ENCODE measurements at places on chromosomes 4 and X.

DNA sequence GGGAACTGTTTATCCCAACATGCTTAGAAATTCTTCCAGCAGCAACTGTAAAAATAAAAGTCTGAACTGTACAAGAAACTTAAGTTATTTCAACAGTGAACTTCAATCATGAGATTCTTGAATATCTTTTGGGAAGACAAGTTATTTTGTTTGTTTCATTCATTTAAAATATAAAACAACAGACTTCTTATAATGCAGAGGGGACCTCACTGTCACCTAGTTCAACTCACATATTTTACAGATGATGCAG is 14.9 kb downstream of the FAM9C start:
- no peak for DNase-seq

GRCh38 chr4:21986307-21986706 is 37.7 kb upstream of the KCNIP4 start:
- DNase-seq: no peak

GRCh38 chr4:38601244-38601915 is 62.6 kb upstream of the KLF3 start:
- no peak for DNase-seq

GRCh38 chr4:119020158-119020557 is 115.5 kb upstream of the MYOZ2 start:
- DNase-seq: no peak

- no peak for DNase-seq
These were observed 49.7 kb upstream of the NPNT start for GRCh38 chr4:105845559-105845958.

GRCh38 chr4:48370260-48371134 is 29.2 kb downstream of the SLAIN2 start:
- no peak for DNase-seq

DNA sequence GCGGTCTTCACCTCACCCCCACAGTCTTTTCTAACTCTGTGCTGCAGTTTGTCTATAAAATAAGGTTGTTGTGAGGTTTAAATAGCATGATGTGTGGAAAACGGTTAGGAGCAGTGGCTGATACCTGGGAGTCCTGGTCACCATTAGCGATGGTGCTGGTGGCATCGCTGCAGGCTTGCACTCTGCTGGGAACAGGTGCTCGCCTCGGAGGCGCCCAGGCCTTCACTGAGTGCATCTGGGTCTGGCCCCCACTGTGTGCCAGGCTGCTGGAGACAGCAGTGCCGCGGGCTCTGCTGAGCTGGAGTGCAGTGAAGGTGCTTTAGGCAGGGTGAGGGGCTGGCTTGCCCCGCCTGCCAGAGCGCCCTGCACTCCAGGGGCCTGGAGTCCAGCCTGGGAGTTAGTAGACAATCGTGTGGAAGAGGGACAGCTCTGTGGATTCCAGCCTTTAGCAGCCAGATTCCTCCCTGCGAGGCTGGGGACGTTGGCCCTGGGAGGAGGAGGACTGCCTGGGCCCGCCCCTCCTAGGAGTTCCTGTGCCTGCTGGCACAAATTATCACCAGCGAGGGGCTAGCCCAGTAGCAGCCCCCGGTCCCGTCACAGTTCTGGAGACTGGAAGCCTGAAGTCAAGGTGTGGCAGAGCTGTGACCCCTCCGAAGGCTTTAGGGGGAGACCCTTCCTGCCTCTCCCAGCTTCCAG is 7.3 kb downstream of the RGS12 start:
- DNase-seq: no peak

GRCh38 chrX:2828959-2829411 is 255 bp downstream of the GYG2 start:
- DNase-seq: no peak

DNA sequence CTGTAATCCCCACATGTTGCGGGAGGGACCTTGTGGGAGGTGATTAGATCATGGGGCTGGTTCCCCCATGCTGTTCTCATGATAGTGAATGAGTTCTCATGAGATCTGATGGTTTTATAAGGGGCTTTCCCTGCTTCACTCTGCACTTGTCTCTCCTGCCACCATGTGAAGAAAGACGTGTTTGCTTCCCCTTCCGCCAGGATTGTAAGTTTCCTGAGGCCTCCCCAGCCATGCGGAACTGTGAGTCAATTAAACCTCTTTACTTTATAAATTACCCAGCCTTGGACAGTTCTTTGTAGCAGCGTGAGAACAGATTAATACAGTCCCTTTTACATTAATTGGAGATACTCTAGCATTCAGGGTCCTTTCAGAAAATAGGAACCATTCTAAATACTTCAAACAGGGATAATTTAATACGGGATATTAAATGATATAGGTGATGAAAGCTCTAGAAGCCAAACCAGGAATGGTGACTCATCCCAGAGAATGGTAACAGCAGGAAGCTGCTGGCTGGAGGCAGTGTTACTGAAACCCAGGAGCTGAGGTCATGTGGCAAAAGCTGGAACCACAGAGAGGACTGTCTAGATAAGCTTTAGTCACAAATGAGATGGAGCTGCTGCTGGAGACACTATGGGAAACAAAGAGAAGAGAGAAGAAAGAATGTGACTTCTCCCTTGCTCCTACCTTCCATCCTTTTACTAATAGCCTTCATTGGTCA is 57.3 kb downstream of the GSTCD start:
- DNase-seq: peak; percentile 7

DNA sequence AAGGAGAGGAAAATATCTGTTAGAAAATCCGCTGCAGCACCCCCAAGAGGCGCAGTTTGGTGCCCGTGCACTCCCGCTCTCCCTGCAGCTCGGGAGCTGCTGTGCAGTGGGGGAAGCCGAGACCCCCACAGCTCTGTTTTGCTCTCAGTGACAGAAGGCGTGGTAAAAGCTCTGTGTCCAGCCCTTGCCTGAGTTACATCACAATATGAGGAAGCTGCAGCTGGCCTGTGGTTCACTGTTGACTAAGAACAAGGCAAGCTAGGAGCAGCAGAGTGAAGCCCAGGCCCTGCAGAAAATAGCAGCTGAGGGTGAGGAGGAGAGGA is 88.5 kb upstream of the ADRA2C start:
- no peak for DNase-seq

- DNase-seq: no peak
These were observed 14.6 kb downstream of the HDX start for GRCh38 chrX:84487365-84488353.

- no peak for DNase-seq
These were observed 11.6 kb downstream of the CXCL13 start for GRCh38 chr4:77617203-77617602.

GRCh38 chrX:18966624-18967023 is 17.3 kb downstream of the PHKA2 start:
- DNase-seq: no peak

DNA sequence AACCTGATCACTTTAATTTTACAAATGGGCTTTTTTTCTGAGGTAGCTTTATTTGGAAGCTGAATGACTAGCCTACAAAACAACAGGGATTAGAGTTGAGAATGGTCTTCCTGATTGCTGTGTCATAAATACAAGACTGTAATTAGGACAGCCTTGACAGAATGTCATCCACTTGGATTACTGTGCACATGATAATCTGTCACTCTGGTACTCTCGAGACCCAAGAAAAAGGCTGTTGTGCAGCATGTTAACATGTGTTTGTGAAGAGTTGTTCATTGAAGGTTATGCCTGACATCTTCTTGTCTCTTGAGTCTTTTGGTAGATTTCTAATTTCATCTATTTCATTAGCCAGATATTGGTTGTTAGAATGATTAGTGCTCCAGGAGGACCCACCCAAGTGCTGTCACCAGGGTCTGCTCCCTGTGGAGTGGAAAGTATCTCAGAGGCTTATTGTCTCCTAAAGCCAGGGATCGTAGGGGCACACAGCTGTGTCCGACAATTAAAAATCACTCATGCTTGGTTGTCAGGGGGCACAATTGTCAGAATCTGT is 212.2 kb upstream of the GPRIN3 start:
- no peak for DNase-seq

DNA sequence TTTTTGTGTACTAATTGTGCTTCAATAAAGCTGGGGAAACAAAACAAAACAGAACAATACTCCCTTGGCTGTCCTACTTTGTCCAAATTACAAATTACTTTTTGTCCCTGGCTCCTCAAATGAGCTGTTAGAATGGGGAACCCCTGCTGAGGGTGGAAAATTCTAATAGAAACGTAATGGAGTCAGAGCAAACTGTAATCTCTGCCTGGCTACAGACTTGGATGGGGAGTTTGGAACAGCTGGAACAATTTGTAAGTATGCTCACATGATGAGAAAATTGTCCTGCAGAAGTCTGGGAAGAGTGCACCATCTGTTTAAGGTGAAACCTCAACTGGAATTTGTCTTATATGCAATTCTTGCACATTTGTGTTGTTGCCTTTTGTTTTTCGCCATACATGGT is 364.4 kb upstream of the CLNK start:
- DNase-seq: no peak

DNA sequence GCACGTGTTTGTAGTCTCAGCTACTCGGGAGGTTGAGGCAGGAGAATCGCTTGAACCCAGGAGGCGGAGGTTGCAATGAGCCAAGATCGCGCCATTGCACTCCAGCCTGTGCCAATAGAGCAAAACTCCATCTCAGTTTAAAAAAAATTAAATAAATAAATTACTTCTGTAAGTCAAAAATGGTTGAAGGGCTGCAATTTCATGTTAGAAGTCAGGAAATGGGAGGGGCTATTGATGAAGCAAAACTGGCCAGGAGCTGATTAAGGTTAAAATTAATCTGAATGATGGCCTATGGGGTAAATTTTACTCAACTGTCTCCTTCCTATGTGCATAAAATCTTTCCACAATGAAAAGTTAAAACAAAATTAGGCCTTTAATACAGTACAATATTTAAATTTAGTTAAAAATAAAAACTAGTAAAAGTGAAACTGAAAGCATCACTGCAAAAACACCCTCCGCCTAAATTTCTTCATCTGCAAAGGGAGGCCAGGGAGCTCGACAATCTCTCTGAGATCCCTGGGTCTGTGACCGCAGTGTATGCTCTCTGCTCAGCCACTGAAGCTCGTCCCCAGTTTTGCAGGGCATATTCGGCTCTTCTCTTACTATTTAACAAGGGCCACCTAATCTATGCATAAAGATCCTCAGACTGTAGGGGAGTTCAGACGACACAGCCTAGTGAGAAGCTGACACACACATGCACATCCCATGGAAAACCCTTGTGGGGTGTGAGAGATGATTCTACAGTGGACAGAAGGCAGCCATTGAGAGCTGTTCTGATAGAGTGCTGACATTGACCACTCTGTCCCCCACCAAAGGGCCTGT is 57.2 kb downstream of the IRF2 start:
- DNase-seq: no peak

DNA sequence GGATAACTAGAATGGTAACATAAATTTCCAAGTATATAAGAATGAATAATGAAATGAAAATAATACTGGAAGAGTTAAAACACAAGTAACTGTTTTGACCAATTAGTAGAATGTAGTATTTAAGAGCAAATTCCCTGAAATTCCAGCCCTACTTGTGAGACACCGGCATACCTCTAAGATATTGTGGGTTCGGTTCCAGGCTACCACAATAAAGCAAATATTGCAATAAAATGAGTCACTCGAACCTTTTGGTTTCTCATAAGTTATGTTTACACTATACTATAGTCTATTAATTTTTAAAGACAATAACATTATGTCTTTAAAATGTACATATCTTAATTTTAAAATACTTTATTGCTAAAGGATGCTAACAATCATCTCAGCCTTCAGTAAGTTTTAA is 15.2 kb upstream of the IQCM start:
- no peak for DNase-seq

DNA sequence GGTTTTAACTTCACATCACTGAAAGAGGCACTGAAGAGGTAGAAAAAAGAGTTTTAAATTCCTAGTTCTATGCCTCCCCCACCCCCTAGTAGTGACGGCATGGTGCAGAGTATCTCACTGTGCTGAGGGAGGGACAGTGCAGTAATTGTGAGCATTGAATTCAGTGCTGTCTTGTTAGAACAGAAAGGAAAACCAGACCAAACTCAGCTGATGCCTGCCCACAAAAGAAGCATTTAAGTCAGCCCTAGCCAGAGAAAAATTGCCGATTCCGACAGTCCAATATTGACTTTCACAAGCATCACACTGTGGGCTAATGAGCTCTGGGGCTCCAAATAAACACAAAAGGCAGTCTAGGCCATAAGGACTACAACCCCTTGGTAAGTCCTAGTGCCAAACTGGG is 417.7 kb downstream of the AR start:
- DNase-seq: no peak

DNA sequence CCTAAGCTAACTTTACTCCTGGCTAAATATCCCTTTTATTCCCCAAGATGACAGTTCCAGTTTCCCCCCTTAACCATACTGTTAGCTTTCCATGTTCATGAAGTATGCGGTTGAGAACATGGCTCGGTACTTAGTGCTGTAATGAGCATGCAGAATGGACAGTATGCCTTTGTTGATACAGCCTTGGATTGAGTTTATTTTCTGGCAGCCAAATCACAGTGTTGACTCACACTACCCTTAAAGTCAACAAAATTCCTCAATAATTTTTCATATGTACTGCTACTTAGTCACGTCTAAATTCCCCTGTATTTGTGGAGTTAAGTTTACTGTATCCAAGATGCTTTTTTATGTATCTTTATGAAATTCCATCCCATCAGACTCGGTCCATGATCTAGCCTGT is 1.4 kb upstream of the VEGFC start:
- DNase-seq: no peak

DNA sequence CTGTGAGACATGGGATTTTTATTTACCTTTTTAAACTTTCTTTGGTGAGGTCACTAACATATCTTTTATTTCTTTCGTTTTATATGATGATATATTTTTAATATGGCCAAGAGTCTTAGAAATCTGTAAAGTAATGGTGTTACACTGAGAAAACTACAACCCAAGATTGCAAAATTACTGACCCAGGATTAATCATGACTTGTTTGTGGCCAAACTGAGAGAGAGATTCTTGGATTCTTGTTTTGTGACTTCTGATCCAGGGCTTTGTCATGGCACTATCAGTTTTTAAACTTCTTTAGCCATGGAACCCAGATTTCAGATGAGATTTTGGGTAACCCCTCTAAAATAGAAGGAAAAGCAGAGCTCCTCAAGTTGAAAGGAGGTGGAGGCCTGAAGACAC is 42.0 kb downstream of the SGMS2 start:
- no peak for DNase-seq

- DNase-seq: no peak
These were observed 43.5 kb downstream of the PRKX start for GRCh38 chrX:3669841-3670475.

- no peak for DNase-seq
These were observed 20.9 kb downstream of the MAPK10 start for GRCh38 chr4:86338989-86339388.

DNA sequence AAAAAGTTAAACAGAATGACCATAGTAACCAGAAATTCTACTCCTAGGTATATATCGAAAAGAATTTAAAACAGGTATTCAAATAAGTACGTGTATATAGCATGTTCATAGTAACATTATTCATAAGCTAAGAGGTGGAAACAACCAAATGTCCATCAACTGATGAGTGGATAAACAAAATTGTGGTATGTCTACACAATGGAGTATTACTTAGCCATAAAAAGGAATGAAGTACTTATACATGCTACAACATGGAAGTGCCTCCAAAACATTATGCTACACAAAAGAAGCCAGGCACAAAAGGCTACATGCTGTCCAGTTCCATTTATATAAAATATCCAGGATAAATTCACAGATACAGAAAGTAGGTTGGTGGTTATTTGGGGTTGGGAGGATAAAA is 76.5 kb downstream of the CD99L2 start:
- no peak for DNase-seq

- DNase-seq: no peak
These were observed 1286.6 kb downstream of the FSTL5 start for GRCh38 chr4:160877087-160877790.

GRCh38 chrX:139920316-139920715 is 12.5 kb downstream of the ATP11C start:
- no peak for DNase-seq

- no peak for DNase-seq
These were observed 22.2 kb downstream of the JADE1 start for GRCh38 chr4:128831531-128832242.

GRCh38 chr4:1826531-1827350 is 29.2 kb downstream of the LETM1 start:
- DNase-seq: no peak

Measured in iPS DF 19.7 (cell line).